Diencephalon (tissue), 1 donor: ENCODE measurements at places on chromosomes 4 and X. TPM values are rescaled to one million over a fixed set of nuclear protein-coding genes. Genes with fewer than 3 reads are reported as not detected.

REPS2 gene
- total RNA-seq: 26.3 TPM

CLCN5 gene
- 9.9 TPM for total RNA-seq

MAGED4B gene
- total RNA-seq: 112 TPM

PRRG3 gene
- 10.4 TPM for total RNA-seq

PCDH19 gene
- total RNA-seq: 45.2 TPM

AVPR2 gene
- not detected for total RNA-seq

TCEAL2 gene
- 41.8 TPM for total RNA-seq

AMELX gene
- total RNA-seq: not detected

QRFPR gene
- total RNA-seq: 8.8 TPM

SOWAHD gene
- 0.69 TPM for total RNA-seq

VCX gene
- not detected for total RNA-seq

SSX2B gene
- total RNA-seq: not detected

CLTRN gene
- total RNA-seq: 0.46 TPM

COL4A5 gene
- total RNA-seq: 20.5 TPM

SLC30A9 gene
- 89.5 TPM for total RNA-seq

GAGE12E gene
- not detected for total RNA-seq

P2RY8 gene
- total RNA-seq: under 0.01 TPM

SLAIN2 gene
- total RNA-seq: 176 TPM

HSFX1 gene
- 2.3 TPM for total RNA-seq

RBMXL3 gene
- not detected for total RNA-seq

MAGEB17 gene
- total RNA-seq: not detected

SHISA3 gene
- 2.1 TPM for total RNA-seq

NXF3 gene
- total RNA-seq: not detected

CDS1 gene
- total RNA-seq: 22.6 TPM
